Kidney glomerular epithelial cell (primary cell): ENCODE measurements at places on chromosomes 1 and 21.

- DNase-seq, result no peak
These were observed 188.3 kb upstream of the CAMK1G start for GRCh38 chr1:209395169-209395568.

DNA sequence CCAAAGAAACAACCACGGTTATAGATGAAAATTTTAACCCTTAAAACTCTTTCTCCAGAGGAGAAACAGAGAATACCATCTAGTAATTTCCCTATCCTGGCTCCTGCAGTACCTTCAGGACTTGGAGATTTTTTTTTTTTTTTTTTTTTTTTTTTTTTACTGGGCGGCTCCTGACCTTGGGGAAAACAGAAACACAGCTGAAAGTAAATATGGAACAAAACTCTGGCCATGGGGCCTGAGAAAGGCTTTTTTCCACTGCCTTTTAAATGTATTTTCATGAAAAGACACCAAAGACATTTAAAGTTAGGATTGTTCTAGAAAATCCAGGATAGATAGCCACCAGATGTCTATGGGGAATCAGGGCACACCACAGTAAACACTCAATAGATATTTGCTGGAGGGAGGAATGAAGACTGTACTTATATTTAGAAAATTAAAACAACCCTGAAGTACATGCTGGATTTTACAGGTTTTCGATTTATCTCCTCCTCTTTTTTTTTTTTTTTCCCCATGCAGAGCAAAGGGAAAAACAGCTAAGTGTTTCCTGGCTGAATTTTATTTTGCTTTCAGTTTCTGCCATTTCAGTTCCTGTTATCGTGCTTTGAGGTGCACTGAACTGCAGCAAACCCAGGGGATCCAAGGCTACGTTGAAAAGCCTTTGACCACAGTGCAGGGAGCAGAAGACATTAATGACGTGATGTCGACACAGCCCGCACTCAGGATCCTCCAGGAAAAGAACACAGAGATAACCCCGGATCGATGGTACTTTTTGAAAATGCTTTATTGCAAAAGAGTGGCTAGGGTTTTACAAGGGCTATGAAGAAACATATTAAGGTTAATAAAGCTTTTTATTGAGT is 35.7 kb upstream of the CNN3 start:
- peak; percentile 35 for DNase-seq

- DNase-seq, result peak; percentile 54
These were observed 15.5 kb upstream of the GSTM4 start for GRCh38 chr1:109640285-109640865.

- DNase-seq, result no peak
These were observed 48.2 kb upstream of the ACTRT2 start for GRCh38 chr1:2972879-2973575.

DNA sequence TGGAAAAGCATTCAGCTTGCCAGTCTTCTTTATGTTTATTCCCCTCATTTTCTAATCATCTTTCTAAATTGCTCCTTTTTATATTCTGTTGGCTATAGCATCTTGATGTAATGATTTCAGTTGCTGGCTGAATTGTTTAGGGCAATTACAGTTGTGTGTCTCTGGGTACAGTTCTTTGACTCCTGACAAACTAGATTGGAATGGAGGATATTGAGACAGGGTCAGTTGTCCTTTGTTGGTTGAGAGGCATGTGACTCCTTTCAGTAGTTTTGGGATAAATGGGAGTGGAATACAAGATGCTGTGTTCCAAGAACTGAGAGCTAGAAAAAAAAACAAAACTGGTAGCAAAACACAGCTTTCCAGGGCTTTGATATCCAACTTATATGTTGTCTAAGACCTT is 1.5 kb downstream of the CENPF start:
- DNase-seq, result no peak
